ENCODE measurements at places on chromosomes 5 and 9.

DNA sequence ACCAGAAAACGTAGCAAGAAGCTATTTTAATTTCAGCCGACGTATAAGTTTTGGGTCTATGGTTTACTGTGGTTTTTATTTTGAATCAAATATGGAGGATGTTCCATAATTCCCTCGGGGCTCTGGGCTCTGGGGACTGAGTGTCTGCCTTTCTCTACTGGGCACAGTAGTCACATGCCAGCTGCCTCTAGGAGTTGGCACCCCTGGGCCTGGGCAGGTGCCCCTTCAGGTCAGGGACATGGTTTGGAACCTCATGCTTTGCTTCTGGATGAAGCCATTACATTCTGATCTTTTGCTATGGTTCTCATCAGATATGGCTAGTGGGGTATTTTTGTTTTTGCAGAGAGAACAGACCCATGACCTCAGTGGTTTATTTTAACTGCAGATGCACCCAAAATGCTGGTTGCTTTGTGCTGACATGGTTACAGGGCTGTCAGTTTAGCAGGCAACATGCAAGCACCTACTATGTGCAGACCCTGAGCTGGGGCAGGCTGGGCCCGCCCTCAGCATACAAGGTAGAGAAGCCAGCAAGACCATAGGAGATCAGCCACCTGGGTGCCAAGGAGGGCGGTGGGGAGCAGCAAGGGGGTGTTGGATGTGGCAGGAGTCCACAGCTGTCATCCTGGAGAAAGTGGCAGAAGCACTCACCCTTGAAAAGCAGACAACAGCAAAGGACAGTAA lies 54.5 kb upstream of the PSD2 start:
- DNase-seq, result no peak

DNA sequence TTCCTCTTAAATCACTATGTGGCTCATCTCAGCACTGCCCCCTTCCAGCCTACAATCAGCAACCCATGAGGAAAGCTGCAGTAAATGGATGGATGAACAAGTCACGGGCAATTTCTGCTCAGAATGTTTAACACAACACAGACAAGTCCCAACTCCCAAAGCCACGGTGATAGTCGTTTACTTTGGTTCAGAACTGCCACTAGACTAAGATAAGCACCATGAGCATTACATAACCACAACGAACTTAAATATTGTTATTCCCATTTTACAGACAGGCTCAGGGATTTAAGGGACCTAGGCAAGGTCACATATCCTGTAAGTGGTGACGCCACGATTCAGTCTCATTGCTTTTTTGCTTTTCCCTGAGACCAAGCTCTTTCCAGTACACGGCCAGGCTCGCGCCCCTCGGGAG lies 2.0 kb upstream of the SMIM27 start:
- no peak for DNase-seq

GRCh38 chr9:71885467-71885866 lies 25.5 kb downstream of the ABHD17B start:
- no peak for DNase-seq

DNA sequence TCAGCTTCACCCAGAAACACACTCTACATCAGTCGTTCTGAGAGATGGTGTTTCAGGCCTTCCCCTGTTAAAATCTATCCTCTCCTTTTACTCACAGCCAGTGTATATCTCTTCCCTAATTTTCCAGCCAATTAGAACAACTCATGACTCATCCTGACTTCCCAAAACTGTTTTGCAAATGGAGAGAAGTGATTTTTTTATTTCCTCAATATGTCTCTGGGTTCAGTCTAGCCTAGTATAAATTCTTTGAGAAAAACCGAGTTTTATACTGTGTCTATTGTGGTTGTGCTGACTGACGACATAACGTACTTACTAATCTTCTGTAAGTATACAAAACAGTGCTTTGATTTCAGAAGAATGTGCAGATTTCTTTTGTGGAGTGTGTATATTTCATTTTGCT lies 28.4 kb upstream of the CAST start:
- DNase-seq, result no peak

DNA sequence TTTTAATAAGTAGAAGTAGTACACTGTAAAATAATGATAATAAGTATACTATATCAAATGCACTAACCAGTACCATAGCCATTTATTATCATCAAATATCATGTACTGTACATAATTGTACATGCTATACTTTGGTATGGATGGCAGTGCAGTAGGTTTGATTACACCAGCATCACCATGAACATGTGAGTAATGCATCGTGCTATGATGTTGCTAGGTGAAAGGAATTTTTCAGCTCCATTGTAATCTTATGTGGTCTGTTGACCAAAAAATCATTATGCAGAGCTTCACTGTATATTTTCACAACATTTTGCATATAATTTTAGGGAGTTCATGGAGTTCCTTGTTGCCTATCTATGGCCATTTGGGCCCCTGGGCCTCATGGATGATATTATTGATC lies 72.2 kb upstream of the HMHB1 start:
- no peak for DNase-seq

DNA sequence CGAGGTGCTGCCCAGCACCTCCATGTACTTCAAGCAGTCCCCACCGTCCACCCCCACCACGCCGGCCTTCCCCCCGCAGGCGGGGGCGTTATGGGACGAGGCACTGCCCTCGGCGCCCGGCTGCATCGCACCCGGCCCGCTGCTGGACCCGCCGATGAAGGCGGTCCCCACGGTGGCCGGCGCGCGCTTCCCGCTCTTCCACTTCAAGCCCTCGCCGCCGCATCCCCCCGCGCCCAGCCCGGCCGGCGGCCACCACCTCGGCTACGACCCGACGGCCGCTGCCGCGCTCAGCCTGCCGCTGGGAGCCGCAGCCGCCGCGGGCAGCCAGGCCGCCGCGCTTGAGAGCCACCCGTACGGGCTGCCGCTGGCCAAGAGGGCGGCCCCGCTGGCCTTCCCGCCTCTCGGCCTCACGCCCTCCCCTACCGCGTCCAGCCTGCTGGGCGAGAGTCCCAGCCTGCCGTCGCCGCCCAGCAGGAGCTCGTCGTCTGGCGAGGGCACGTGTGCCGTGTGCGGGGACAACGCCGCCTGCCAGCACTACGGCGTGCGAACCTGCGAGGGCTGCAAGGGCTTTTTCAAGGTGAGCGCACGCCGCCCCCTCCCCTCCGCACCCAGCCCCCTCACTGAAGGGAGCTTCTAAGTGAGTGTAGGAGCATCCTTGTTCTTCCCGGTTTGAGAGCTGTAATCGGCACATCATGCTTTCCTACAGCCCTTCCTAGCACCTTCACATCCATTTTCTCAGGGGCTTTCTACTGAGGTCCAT lies 6.9 kb downstream of the NR4A3 start:
- DNase-seq, result no peak

- DNase-seq, result no peak
Observed at GRCh38 chr5:171755354-171755821, 30.2 kb upstream of the SMIM23 start.

- no peak for DNase-seq
Observed at GRCh38 chr9:132672413-132672690, 2.1 kb downstream of the GTF3C4 start.

DNA sequence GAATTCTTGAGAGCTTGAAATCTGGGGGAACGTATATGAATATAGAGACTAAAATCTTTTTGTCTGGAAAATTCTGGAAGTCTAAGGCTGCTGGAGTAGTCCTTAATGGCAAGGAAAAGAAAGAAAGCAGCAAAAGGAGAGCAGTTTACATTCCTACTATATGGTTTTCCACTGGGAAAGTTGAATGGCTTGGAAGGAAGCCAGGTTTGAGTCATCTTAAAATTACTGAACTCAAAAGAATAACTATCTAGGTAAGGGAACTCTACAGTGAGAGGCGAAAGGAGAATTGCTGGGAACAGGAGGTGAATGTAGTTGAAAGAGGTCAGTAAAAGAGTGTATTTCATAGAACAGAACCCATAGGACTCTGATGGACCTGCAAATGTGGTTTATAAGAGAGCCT lies 258.1 kb upstream of the EDIL3 start:
- DNase-seq, result no peak

Data from sciatic nerve (tissue), 2 donors.